Activated CD8-positive, alpha-beta memory T cell treated with anti-CD3 and anti-CD28 coated beads for 1 hour (primary cell): ENCODE measurements at places on chromosomes 2 and 18.

DNA sequence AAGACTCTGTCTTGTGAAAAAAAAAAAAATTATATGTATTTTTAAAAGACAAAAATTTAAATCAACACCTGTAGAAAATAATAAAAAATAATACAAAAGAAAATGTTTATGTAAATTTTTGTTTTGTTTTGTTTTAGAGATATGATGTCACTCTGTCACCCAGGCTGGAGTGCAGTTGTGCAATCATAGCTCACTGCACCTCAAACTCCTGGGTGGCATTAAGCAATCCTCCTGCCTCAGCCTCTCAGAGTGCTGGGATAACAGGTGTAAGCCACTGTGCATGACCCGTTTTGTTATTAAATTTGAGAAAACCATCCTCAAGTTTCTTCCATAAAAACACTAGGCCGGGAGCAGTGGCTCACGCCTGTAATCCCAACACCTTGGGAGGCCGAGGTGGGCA lies 56.2 kb upstream of the B3GNT7 start:
- DNase-seq, result no peak

GRCh38 chr18:59769129-59769865 lies 72.1 kb upstream of the CCBE1 start:
- DNase-seq, result no peak

GRCh38 chr2:167411367-167411766 lies 523.1 kb downstream of the XIRP2 start:
- no peak for DNase-seq

- no peak for DNase-seq
Measured at GRCh38 chr2:197215748-197216360, 94.7 kb downstream of the ANKRD44 start.

- DNase-seq, result no peak
Measured at GRCh38 chr18:45227001-45227742, 388.1 kb upstream of the SLC14A2 start.

DNA sequence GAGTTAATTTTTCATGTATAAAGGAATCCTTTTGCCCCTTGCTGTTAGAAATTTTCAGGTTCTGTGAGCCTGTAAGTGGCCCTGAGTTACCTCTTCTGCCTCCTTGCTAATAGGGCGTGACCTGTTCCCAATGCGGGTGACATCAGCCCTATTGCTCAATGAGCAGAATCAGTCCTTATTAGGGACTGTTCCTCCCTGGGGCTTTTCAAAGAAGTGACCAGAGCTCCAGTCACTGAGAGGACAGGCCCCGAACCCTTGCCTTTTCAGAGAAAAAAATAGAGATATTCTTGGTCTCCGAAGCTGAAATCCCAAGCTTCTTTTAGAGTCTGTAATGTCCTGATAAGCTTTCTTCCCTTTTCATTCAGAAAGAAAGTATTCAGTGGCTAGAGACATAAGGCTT lies 8.2 kb upstream of the APOB start:
- DNase-seq, result no peak

- DNase-seq, result no peak
Measured at GRCh38 chr2:227617316-227618230, at the start of gene SCYGR4. Gene SCYGR4 (plus strand): TSS chr2:227617498. CDS start chr2:227617498, 0 bp downstream.

DNA sequence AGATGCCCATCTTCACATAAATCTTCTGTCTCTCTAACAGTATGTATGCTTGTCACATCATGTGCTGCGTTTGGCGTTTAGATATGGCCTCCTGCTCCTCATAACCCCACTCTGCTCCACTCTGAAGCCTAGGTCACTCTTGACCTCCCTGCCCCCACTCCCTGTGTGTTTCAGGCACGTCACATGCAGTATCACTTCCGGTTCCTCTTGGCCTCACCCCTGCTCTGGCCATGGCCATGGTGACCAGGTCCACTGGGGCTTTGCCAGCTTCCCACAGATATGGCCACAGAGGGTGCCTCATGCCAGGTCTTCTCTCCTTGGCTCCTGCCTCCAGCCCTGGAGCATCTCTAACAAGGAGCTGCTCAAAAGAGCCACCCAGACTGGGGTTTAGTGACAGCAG lies 160.0 kb downstream of the RNF152 start:
- no peak for DNase-seq

- no peak for DNase-seq
Measured at GRCh38 chr2:10169581-10169980, 47.0 kb downstream of the RRM2 start.

GRCh38 chr2:95359031-95359430 lies 43.5 kb upstream of the FAHD2A start:
- DNase-seq, result no peak

GRCh38 chr2:176997074-176997791 lies 215.4 kb upstream of the HNRNPA3 start:
- no peak for DNase-seq

- no peak for DNase-seq
Measured at GRCh38 chr18:79944746-79945117, 6.7 kb downstream of the SLC66A2 start.

- no peak for DNase-seq
Measured at GRCh38 chr18:2032036-2032435, 539.3 kb downstream of the METTL4 start.

DNA sequence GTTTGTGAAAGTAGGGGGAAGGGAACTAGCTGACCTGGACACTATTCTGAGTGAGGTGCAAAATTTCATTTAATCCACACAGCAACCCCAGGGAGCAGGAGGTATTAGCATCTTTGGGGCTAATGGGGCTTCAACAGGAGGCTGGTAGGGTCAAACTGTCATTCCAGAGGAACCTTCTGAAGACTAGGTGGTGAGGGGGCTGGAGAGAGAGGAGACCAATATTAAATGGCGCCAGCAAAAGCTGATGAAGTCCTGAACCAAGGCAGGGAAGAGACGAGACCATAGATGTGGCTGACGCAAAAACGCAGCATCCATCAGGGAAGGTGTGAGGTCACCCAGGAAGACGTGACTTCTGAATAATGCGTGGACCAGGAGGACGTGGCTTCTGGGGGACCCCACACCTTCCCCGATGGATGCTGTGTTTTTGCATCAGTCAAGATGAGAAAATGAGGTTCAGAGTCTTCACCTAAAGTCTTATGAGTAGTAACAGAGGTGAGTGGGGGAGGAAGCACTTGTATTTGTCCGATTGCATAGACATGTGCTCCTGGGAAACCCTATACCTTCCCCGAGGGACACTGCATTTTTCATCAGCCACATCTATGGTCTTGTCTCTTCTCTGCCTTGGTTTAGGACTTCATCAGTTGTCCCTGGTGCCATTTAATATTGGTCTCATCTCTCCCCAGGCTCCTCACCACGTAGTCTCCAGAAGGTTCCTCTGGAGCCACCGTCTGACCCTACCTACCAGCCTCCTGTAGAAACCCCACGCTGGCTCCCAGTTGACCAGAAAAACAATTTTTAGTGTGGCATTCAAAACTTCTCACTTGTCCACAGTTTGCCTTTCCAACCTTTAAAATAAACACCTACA lies 188.6 kb downstream of the MYCN start:
- no peak for DNase-seq

DNA sequence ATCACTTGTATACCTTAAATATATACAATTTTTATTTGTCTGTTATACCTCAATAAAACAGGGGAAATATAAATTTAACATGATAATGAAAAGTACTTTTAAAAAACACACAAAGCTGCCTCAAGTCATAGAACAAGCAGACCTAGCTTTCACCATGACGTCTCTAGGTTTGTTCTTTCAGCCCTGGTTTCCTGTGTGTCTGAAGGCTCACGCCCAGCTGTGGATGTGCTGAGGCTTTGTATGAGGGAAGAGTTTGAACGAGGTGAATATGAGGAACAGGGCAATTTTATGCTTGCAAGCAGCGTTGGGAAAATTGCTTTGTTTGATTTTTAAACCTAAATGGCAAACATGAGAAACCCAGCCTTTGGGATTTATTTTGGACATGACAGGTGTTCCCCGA lies 15.3 kb downstream of the SH3RF3 start:
- DNase-seq, result no peak

DNA sequence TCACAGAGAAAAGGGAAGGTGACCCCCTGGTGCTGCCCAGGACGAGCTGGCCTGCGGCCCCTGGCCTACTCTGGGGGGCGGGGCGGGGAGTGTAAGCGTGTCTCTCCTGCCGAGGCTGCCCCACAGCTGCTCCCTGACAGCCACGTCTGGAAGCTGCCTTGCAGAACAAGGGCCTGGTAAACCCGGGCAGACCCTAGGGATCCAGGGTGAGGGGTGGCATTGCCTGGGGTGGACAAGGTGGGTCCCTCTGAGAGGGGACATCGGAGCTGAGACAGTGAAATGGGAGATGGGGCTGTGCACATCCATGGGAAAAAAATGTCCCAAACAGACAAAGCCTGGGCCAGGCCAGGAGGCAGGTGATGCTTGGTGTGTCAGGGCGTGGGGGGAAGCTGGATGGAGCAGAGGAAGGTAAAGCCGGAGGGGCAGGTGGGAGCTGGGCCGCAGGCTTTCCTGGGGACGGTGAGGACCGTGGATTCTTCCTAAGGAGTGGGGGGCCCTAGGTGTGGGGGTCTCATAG lies 66.0 kb upstream of the HDAC4 start:
- no peak for DNase-seq

DNA sequence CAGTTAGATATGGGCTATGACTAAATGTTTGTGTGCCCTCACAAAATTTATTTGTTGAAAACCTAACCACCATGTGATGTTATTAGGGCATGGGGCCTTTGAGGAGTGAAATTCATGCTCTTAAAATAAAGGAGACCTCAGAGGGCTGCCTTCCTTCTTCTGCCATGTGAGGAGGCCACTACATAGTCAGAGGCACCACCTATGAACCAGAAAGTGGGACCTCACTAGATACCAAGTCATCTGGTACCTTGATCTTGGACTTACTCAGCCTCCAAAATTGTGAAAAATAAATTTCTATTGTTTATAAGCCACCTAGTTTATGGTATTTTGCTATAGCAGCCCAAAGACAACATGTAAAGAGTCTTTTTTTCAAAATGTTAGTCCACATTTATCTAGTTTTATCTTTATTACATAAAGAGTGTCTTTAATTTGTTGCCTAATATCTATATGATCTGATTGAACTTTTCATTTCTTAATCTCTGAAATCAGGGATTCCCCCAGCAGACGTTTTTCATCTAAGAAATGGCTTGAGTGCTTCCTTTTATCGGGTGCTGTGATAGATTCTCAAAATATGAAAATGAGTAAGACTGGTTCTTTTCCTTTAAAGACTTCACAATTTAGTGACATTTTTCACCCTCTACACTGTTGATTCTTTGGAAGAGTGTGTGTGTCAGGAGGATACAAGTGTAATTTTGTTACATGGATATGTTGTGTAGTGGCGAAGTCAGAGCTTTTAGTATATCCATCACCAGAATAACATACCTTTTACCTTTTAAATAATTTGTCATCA lies 34.2 kb downstream of the PMS1 start:
- DNase-seq, result no peak

- no peak for DNase-seq
Measured at GRCh38 chr18:37922162-37922561, 356.6 kb upstream of the CELF4 start.

DNA sequence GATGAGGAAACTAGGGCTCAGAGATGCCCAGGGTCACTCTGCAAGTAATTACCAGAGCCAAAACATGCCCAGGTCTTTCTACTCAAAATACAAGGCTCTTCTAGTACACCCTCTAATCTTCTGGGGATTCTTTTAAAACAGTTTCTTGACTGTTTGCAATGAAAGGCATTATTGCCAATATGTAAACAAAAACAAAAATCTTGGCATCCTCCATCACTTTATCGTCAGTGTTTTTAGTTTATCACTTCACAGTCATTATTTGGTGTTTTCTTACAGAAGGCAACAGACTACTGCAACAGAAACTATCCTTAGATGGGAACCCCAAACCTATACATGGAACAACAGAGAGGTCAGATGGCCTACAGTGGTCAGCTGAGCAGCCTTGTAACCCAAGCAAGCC lies 71.0 kb downstream of the KCTD18 start:
- DNase-seq, result no peak

GRCh38 chr2:172701250-172701649 lies 34.4 kb upstream of the RAPGEF4 start:
- DNase-seq, result no peak

DNA sequence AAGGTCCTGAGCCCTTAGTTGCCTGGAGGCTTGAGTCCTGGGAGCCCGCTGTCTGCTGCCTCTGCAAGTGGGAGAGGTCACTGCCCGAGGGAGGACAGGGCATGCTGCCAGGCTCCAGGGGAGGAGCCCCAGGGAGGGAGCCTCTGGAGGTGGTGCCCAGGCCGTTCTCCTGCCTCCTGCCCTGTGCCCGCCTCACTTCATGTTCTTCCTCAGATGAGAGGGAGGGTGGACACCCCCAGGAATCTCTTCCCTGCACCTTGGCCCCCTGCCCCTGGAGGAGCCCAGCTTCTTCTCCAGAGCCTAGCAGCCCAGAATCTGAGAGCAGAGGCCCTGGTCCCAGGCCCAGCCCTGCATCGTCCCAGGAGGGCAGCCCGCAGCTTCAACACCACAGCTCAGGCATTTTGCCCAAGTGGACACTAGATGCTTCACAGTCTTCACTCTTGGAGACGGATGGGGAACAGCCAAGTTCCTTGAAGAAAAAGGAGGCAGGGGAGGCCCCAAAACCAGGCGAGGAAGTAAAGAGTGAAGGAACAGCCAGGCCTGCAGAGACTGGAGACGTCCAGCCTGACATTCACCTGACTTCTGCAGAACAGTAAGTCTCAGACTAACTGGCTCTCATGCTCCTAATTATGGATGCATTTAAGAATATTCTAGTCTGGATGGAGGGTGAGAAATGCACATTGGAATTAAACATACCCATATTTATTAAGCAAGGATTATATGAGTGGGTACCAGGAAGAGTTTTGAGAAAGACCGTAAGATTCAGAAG lies 12.1 kb downstream of the PSD4 start:
- no peak for DNase-seq

DNA sequence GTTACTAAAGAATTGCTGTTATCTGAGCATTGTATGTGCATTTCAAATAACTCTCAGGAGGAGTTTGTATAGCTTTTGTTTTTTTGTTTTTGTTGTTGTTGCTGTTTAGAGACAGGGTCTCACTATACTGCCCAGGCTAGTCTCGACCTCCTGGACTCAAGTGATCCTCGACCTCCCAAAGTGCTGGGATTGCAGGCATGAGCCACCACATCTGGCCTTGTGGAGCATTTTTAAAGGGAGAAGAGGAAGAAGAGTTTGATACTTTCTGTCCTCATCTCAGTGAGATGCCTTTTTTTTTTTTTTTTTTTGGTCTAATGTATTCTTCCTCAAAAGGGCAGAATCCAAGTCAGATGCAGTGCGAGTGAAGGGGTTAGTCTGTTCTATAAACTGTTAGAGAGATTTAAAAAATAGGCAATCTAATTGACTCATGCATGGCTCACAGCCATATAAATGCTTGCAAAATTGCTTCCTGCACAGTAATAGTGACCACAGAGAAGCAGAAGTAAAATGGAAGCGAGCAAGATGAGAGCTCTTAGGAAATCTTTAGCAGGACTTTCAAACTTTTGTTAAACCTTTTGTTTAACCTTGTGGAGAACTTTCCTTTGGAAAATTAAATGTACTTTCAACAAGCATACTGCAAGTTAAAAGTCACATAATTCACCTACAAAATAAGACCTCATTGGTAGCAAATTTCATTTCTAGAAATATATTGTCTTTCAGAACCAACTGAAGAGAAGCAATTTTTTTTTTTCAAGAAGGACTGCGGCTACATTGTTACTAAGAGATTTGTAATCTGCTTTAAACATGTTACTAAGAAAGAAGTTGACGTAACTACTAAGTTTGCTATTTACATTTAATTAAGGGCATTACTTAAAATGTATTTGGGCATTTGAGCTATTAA lies 52.3 kb upstream of the ROCK1 start:
- no peak for DNase-seq
